Colonic mucosa (tissue), 4 donors: ENCODE measurements at places on chromosomes 5 and 9. TPM values are rescaled to one million over a fixed set of nuclear protein-coding genes. Genes with fewer than 3 reads are reported as not detected.

DNA sequence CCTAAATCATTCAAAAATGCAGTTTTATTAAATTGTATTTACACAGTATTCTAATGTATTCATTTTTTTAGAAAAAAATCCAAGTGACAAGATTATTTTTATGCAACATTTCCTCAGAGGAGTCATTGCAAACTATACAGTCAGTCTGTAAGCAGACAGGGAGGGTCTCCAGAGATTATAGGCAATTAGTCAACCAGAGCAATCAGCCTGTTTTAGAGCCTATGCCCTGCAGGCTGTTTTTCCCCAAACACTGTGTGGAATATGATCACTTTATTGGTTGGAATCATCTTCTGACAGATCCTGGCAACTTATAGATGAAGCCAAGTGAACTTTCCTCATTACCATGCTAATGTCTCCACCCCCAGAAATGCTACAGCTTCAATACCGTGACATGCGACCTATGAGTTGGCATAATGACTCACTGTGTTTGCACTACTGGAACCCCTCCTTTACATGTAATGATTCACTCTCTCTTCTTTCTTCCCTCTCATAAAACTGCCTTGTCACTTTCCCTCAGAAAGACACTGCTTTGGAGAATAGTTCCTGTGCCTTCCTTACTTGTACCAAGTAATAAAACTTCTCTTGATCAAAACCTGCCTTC is 577.7 kb upstream of the FTMT start:
- DNase-seq, result no peak

DNA sequence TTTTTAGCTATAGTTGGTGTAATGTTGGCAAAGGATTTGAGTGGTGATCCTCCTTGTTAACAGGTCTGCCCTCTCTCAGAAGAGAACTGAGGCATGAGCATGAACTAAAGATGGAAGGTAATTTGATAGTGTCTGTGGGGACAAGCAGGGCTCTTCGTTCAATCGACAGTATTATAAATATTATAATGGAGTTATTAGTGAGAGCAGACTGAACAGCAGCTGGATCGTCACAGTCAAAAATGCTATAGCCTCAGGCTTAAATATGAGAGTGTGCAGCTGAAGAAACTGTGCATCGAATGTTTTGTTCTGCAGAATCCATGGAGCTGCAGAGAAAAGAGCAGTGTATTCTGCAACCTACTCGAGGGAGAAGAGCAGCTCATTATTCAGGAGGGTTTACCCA is 757.3 kb downstream of the DNAH5 start:
- no peak for DNase-seq

GRCh38 chr9:118459913-118460312 is 755.7 kb downstream of the TLR4 start:
- DNase-seq, result no peak

GRCh38 chr5:91074615-91075014 is 308.5 kb downstream of the ARRDC3 start:
- no peak for DNase-seq

DNA sequence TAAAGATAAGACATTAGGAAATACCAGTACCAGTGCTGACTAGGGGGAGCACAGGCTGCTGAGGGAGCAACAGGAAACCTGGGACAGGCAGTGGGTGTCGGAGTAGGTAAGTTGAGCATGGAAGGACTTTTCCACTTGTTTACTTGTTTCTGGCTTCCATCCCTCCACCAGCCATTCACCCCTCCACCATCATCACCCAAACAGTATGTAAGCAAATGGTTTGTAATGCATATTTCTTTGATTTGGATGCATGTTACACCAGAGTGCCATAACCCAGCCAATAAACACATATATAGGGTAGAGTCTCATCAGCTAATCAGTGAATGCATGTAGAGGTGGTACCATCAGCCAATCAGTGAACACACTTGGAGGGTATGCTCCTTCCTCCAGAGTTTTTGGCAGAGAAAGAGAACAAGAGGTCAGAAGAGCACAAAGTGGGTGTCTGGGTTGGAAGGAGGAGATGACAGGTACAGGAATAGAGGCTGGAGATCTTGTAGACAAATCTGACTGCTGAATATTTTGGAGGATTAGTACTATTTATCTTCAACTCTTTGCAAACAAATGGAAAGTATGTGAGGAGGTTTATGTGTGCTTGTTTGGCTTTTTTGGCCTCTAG is 37.7 kb upstream of the PDE8B start:
- no peak for DNase-seq

- no peak for DNase-seq
These were observed 8.2 kb downstream of the OR1K1 start for GRCh38 chr9:122808141-122808540.

DNA sequence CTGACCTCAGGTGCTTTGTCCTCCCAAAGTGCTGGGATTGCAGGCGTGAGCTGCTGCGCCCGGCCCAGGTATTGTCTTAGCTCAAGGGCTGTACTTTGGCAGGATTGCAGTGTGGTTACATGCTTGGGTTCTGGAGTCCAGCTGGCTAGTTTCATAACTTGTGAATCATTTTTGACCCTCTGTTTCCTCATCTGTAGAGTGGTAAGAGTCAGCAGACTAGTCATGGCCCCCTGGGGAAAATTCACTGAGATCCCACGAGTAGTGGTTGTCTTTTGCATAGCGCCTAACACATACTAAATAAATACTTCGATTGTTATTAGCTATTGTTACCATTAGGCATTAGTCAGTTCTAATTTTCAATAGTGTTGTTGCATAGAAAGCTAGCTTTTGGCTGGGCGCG is 14.3 kb downstream of the PTPA start:
- DNase-seq, result no peak

DNA sequence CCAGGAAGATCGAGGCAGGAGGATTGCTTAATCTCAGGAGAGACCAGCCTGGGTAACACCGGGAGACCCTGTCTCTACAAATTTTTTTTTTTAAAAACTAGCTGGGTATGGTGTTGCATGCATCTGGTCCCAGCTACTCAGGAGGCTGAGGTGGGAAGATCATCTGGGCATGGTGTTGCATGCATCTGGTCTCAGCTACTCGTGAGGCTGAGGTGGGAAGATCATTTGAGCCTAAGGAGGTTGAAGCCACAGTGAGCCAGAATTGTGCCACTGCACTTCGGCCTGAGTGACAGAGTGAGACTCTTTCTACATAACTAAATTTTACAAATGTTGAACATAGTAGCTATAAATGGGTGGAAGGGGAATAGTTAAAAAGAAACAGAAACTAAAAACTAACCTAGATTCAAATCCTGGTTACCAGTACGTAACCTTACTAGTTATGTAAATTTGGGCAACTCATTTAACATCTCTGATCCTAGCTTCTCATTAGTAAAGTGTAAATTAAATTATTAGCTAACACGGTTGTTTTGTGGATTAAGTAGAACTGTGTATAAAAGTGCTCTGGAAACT is 41.7 kb downstream of the TMEM161B start:
- DNase-seq, result no peak

- DNase-seq, result no peak
These were observed 108.1 kb downstream of the TMEM174 start for GRCh38 chr5:73280821-73281746.

GRCh38 chr9:112725961-112726360 is 8.0 kb upstream of the INIP start:
- no peak for DNase-seq

DNA sequence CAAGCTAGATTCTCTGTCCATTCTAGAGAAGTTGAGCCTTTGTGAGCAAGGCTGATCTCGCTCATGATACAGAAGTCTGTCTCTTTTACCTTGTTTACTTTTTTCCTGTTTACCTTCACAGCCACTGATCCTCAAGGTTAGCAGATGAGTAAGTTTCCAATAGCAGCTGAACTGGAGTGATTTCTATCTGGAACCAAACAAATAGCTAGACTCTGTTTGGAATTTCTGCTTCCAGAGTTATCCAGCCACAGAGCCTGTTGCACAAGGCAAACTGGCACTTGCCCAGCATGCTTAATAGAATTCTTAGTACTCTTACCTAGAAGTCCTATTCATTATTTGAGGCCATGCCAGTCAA is 12.8 kb upstream of the PANK3 start:
- DNase-seq, result no peak

DNA sequence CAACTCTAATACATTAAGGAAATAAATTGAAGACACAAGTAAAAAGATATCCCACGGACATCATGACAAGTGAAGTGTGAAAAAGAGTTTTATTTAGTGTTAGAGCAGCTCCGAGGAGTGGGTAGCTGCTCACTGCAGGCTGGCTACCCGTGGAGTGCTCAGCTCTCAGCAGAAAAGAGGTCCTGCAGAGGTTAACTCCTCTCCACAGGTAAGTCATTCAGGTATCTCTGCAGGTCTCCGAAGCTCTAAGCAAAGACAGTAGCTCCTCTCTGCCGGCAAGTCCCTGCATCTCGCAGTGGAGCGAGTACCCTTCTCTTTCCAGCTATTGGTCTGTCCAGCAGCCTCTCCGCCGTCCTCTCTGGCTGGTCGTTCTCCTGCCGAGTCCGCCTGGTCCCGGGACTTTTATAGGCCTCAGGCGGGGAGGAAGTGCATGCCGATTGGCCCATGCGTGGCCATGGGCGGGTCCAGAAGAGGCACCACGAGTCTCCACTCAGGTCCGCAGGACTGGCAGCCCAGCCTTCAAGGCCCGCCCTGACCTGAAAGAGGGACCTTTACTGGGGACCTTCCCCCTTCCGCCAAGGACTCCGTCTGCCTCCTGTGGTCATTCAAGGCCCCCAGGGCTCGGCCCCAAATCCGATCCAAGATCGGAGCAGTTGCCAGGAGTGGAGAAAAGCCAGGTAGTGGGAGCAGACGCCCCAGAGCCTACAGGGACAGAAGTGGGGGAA is 29.9 kb downstream of the BTNL9 start:
- no peak for DNase-seq

- DNase-seq, result no peak
These were observed 1651.8 kb downstream of the MAT2B start for GRCh38 chr5:165157219-165157618.

DNA sequence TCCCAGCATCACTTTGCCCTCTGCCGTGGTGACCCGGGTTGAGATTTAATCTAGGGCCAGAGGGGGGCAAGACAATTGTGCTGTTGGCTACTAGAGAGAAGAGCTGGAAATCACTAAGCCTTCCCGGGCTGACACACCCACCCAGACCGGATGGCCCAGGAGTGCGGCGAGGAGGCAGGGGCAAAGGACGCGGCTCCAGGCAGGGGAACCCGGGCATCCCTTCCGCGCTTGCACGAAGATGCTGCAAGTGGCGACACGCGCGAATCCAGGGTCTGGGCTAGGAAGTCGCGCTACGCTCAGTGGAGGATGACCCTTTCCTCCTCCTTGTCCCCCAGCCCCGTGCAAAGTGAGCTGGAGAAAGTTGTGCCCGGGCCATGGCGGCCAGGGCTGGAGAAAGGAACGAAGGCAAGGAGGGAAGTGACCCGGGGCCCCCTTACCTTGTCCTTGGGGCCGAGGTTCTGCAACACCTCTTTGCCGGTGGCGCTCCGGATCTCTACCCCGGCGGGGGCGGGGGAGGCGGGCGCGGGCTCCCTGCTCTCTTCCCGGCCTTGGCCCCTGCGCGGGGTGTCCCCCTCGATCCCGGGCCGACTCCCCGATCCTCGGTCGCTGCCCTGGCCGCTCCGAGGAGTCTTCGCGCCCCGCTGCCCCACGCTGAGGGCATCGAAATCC is 693 bp downstream of the DPYSL3 start:
- DNase-seq, result peak; percentile 29

- no peak for DNase-seq
These were observed 95.9 kb upstream of the TNC start for GRCh38 chr9:115213818-115214334.

- peak; percentile 10 for DNase-seq
These were observed 67.6 kb upstream of the RNF130 start for GRCh38 chr5:180138976-180139730.

DNA sequence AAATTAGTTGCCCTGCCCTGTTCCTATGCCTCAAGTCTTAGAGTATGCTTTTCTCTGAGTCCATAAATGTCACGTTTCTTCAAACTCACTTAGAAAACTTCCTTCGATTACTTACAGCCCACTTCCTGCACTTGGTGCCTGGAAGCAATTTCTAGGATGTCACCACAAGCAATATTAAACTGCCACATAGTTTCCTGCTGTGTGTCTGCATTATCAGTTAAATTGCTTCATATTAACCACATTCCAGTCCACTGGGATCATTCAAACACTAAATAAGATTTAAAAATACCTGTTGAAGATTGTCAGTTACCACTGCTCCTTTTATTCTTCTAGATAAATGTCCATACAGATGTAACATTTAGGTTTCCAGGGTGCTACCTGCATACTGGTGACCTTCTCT is 4.1 kb downstream of the DENND1A start:
- DNase-seq, result no peak

DNA sequence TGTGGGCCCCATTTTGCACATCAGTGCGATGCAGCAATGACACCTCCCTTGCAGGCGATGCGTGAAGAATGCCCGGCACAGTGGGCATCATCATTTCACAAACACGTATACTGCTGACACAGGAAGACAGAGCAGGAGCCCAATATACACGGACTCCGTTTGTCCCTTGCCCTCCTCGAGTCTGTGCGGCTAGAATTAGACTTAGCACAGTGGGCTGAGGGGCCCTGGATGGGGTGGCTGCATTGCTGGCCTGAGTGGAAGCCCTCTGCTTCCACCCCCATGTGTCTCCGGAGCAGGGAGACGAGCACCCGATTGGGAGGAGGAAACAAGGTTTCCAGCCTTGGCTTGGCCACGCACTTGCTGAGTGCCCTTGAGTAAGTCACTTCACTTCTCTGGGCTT is 40.8 kb downstream of the GSN start:
- no peak for DNase-seq

DNA sequence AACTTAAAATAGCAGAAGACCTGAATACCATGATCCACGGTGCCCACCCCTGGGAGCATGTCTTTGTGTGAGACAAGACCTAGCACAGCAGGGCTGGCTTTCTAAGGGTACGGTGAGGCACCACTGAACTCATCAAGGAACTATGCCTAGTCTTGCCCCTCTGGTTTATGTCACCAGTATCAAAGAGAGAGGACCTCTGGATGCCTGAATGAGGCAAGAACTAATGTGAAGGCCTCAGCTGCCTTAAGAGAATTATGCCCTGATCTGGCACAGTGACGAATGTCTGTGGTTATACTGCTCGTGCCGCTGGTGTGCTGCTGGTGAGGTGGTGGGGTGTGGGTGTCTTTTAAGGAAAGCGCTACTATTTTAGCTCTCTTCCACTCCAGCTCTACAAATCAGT is 23.0 kb downstream of the NREP start:
- no peak for DNase-seq

GRCh38 chr5:168131519-168131918 is 159.9 kb upstream of the WWC1 start:
- no peak for DNase-seq

GRCh38 chr5:132495667-132496190 is 5.2 kb upstream of the IRF1 start:
- peak; percentile 83 for DNase-seq

The CDKN2B gene
- total RNA-seq, result 57.0 TPM

The ANKRD31 gene
- 0.05 TPM for total RNA-seq

The LCN1 gene
- total RNA-seq, result not detected

The GGTA1 gene
- 4.2 TPM for total RNA-seq

The GNA14 gene
- total RNA-seq, result 11.7 TPM

The FGD3 gene
- total RNA-seq, result 1.8 TPM

The SPINK4 gene
- 212 TPM for total RNA-seq

The C7 gene
- 23.3 TPM for total RNA-seq

The PCA3 gene
- not detected for total RNA-seq

The SNCB gene
- not detected for total RNA-seq

The RASGEF1C gene
- not detected for total RNA-seq

The CFAP90 gene
- total RNA-seq, result not detected

The LRRTM2 gene
- total RNA-seq, result 0.35 TPM

The SVEP1 gene
- 9.7 TPM for total RNA-seq

The CYLC2 gene
- total RNA-seq, result not detected

The ZNF883 gene
- total RNA-seq, result 0.42 TPM

The RMI1 gene
- 16.9 TPM for total RNA-seq
